Fibroblast of villous mesenchyme (primary cell): ENCODE measurements at places on chromosomes 12 and 14.

GRCh38 chr12:14873440-14874185, 12.0 kb downstream of the MGP start:
- DNase-seq, result no peak

DNA sequence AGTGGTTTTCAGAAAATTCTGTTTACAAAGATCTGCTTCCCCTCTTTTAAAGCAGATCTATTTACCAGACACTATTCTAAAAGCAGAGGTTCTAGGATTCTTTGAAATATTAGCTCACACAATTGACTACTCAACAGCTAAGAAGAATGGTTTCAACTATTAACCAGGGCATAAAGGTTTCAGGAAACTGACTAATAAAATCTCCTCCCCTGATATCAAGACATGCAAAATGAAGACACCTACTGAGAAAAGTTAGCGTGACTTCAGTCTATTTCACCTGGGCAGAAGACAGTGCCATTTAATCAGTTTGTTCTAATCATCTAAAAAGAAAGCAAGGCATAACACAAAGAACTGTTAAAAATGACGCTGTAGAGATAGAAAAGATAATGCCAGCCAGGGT, 22.2 kb downstream of the DAD1 start:
- no peak for DNase-seq

- DNase-seq, result peak; percentile 69
These were observed 62.5 kb upstream of the TBX3 start for GRCh38 chr12:114746297-114747011.

- no peak for DNase-seq
These were observed 27.8 kb downstream of the GPHB5 start for GRCh38 chr14:63290741-63291430.

GRCh38 chr12:6752167-6752920, 597 bp downstream of the MLF2 start:
- DNase-seq, result peak; percentile 67

DNA sequence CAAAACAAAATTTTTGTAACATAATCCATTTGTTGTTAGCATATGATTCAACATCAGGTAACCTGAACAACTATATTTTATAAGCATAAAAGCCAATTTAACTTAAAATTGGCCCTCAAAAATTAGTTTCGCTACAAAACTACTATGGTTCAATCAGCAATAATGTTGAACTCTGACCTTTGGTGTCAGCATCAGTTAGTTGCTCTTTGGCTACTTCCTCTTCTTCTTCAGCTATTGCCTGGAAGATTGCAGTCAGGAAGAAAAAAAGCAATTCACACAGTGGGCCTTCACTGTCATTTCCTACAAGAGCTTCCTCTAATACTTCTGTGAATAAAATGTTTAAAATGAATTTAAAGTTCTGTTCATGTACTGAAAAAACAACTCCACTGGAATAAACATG, 78.2 kb upstream of the CFL2 start:
- DNase-seq, result no peak

DNA sequence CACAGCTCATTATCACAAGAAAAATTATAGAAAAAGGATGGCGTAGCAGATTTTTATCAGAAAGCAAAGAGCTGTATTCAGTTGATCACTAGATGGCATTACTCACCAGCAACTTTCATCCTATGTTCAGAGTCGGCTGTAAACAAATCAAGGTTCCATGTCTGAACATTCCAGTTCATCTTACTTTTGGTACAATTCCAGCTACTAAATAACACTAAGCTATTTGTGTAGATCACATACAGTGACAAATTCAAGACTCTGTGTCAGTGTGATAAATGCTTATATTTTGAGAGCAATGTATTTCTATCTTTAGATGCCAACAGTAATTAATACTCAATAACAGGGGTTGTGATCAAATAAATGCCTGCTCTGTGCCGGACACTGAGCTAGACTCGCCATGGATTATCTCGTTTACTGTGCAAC, 30.1 kb downstream of the NRDE2 start:
- DNase-seq, result peak; percentile 66

DNA sequence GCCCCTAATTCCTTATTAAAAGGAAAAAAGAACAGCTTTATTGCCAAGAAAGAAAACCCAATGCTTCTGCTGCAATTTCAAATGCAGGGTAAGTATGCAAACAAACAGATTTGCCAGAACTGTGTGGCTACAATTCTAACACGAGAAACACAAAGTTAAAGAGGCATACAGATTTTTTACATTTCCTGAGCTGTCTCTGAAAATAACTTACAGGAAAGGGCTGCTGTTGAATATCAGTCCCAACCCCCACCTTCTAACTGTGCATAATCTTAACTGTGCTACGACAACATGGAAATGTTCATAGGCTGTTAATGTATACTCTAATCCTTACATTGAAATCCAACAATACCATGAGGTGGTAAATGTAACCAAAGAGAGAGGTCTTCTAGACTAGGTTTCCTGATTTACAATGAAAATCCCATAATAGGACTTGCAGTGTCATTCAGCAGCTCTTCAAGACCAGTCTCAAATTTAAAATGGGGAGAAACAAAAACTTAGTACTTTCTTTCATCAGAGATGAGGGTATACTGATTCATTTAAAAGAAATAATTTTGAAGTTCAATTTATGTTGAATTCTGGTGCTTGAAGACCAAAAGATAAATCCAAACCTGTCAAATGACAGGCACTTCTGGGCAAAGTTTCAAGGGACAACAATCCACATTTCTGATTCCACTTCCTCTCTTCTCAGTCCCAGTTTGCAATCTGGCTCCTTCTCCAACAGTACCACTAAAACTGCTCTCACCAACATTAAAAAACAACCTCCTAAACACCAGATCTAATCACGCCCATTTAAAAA, 14.4 kb downstream of the FGD6 start:
- no peak for DNase-seq

DNA sequence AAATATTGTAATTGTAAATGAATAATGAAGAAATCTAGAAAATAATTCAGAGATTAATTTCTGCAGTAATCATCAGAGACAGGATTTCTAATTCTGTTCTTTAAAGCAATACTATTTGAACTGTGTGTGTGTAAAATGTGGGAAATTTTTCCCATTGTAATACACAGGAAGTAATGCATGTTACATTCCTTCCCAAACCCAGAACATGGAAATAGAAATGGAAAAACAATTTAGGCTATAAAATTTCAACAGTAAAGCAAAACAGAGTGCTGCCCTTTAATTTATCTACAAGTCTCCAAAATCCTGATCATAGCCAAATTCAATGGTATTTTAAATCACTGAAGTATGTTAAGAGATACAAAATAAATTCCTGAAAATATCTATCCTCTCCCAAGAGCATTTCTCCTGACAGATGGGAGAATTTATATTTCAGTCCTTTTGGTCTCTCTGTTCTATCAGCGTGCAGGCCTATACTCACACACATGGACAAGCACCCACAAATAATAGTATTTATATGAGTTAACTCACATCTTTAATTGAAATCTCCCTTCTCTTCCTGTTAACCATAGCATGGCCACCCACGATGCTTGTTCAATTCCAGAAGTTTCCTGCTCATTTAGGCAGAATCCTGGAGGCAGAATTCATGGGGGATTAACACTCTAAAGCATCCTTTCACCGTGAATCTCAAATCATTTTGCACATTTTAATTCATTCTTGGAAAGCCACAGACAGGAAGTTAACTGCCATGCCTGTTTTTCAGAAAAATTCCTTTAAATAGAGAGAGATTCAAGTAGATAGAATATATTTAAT, 1465.4 kb upstream of the FLRT2 start:
- DNase-seq, result no peak

DNA sequence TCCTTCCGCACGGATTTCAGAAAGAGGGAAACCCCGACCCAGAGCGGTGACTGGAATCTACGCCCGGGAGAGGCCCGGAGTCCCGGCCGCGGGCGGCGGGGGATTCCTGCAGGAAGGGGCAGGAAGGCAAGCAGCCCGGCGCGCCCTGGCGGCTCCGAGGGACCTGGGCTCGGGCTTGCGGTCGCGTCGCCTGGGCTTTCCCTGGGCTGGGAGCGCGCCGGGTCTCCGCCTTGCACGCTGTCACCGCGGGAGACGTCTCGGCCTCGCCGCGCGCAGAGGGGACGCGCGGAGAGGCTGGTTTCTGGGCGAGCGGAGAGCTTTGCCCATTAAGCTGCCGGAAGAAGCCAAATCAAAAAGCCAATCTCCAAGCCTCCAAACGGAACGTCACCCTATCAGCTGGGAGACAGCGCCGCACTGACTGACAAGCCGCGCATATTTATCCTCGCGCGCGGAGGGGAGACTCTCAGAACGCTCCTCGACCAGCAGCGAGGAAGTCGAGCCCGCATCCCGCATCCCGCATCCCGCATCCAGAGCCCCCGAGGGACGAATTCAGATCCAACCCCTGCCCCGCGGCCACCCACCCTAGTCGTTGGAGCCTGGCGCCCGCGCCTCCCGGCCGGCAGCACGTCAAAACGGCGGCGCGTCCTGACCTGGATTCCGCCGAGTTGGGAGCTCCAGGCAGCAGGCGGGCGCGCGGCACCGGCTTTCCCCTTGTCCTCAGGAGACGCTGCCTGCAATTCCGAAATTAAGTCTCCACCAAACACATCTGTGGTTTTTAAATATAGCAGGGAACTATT, at the start of gene SLC8A3:
Gene SLC8A3 (minus strand): TSS at position 293 of the 797 bp plus-strand sequence. CDS start 20,529 bp downstream, outside the sequence.
- peak; percentile 19 for DNase-seq

DNA sequence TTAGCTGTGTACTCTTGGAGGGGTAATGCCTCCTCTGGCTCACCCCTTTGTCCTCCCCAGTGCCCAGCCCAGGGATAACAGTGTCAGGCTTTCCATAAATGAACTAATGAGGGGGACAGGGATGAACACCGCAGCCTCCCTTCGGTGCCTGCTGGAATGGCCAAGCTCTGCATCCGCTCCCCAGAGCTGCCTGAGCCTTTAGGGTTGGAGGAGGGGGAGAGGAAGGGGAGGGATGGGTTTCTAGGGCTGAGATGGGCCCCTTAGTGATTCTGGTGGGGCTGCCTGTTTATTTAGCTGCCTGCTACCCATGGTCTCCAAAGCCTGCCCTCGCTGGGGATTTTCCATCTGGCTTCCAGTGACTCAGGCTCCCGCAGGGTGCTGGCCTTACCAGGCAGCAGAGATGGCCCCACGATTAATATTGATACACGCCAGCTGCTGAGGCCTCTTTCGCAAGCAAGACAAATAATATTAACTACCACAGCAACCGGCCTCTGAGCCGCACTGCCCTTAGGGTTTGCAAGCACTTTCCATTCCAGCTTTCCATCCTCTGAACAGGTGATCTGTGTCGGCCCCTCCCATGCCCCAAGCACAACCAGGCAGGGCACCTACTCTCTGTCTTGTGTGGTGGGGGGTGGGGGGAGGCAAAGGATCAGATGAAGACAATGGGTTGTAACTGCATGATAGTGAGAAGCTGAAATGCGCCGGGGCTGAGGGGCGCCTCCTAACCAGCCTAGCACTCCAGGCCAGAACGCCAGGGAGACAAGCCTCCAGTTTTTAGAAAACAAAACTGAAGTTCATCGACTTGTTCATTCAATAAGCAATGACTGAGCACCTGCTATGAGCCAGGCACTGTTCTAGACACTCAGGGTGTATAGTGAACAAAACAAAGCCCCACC, 56.7 kb downstream of the C14orf132 start:
- DNase-seq, result peak; percentile 99

DNA sequence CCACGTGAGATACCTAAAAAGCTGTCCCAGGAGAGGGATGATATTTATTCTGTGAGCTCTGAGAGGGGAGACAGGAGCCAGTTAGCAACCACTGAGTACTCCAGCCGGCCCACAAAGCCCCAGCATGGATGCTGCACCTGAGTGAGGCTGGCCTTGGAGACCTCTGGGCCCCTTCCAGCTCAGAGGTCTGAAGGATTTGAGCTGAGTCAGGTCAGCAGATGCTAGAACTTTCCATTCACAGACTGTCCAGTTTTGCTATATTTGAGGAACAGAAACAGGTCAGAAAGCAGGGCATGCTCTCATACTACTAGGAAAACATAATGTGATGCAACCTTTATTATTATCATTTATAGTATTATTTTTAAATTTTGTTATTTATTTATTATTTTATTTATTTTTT, 15.0 kb upstream of the MAPKAPK5 start:
- no peak for DNase-seq
